Activated naive CD4-positive, alpha-beta T cell treated with anti-CD3 and anti-CD28 coated beads, Interleukin-2, amount 10 ng/mL, durations not matched to agents 5 hours and 36 hours (primary cell): ENCODE measurements at places on chromosomes 11 and 22. TPM values are rescaled to one million over a fixed set of nuclear protein-coding genes. Genes with fewer than 3 reads are reported as not detected.

The NXPE4 gene
- not detected for total RNA-seq

The TESMIN gene
- 9.7 TPM for total RNA-seq

The ZC3H12C gene
- total RNA-seq: 0.14 TPM

The FKBP2 gene
- total RNA-seq: 28.4 TPM

The CBLIF gene
- total RNA-seq: not detected
